ENCODE measurements at places on chromosomes 1 and 21.

DNA sequence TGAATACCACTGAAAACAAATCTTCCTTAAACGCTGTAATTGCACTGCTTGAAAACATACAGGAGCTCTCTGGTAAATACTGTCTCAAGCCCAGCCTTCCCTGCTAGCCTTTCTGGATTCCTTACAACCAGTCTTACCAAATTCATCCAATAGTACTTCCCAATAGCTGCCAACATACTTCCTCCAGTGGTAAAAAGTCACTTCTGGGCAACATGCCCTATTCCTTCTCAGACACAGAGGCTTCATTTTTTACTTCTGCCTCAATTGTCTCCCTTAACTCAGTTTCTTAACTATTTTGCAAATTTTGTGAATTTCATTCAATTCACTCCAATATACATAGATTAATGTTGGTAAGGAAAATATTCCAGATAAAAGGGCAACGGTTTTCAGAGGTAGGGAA is 166.3 kb downstream of the TBX15 start:
- H3K27ac ChIP-seq, result no peak overlapping the region
- no peaks in the 10 kb centered on the region for H3K27me3 ChIP-seq
- H3K36me3 ChIP-seq, result no peaks in the 10 kb centered on the region
- DNase-seq, result no peak

GRCh38 chr21:42654179-42654912 is 925 bp downstream of the PDE9A start:
- no peak overlapping the region for H3K27ac ChIP-seq
- H3K36me3 ChIP-seq, result no peaks in the 10 kb centered on the region
- DNase-seq, result no peak
- peak overlapping the region; percentile 52 for H3K4me3 ChIP-seq
- peaks cover 6% of the 10 kb centered on the region for H3K4me1 ChIP-seq
- H3K27me3 ChIP-seq, result peaks cover 74% of the 10 kb centered on the region

- no peak for DNase-seq
- peaks cover 2% of the 10 kb centered on the region for H3K27me3 ChIP-seq
- H3K4me3 ChIP-seq, result no peak overlapping the region
- no peaks in the 10 kb centered on the region for H3K36me3 ChIP-seq
- no peak overlapping the region for H3K27ac ChIP-seq
Observed at GRCh38 chr1:117179471-117179870, 31.3 kb downstream of the VTCN1 start.

DNA sequence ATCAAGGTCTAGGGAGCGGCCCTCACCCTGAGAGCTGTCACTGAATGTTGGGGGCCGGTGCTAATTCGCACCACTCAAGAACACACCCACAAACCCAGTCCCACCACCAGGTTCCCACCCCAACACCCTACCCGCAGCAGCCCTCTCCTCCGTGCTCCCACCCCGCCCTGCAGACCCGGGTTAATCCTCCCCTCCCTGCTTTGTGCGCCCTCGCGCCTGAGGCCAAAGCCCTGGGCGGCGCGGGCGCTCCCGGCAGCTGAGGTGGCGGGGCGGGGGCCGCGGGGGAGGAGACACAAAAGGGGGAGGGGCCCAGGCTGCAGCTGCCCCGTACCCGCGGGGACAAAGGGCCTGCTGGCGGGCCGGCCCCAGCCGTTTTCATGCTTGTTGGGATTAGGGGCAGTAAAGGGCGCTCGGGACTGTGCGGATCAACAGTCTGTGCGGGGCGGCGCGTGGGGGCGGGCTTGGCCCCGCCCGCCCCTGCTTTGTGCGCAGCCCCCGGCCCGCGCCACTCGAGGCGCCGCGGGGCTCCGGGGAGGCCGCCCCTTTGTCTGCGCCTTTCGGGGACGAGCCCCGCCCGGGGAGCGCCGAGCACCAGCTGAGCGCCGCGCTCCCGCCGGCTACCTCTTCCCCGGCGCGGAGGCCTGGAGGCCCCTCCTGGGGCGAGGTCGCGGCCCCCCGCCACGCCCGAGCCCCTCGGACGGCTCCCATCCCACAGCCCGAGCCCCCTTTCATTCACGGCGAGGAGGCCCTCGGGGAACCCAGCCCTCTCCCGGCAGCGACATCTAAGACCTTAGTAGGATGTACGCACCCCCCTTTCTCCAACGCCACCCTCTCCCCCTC is 10.9 kb downstream of the C1orf216 start:
- H3K27ac ChIP-seq, result no peak overlapping the region
- no peak for DNase-seq

- no peaks in the 10 kb centered on the region for H3K36me3 ChIP-seq
- H3K27me3 ChIP-seq, result peaks cover 8% of the 10 kb centered on the region
- DNase-seq, result no peak
Observed at GRCh38 chr1:199742547-199742946, 285.0 kb upstream of the NR5A2 start.

GRCh38 chr1:53683986-53684740 is 54.8 kb downstream of the GLIS1 start:
- DNase-seq, result no peak
- no peak overlapping the region for H3K27ac ChIP-seq
- H3K4me1 ChIP-seq, result no peaks in the 10 kb centered on the region
- H3K27me3 ChIP-seq, result peaks cover 41% of the 10 kb centered on the region

DNA sequence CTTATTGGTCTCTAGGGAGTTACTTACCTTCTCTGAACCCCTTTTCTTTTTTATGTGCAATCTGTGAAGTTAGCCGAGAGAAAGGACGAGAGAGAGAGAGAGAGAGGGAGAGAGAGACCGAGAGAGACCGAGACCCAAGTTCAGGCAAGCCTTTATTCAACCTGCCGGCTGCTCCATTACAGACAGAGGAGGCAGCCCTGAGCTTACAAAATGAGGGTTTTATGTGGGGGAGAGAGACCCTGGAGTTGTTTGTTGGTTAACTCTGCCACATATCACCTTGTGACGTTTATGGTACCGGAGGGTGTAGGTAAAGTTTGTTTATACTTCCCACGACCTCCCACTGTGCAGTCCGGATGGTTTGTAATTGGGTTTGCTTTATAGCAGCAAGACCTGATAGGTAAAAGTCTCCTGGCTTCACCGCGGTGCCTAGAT is 1.5 kb upstream of the MCOLN3 start:
- peaks cover 23% of the 10 kb centered on the region for H3K4me1 ChIP-seq
- H3K27me3 ChIP-seq, result peaks cover 25% of the 10 kb centered on the region
- no peak for DNase-seq
- no peaks in the 10 kb centered on the region for H3K36me3 ChIP-seq

DNA sequence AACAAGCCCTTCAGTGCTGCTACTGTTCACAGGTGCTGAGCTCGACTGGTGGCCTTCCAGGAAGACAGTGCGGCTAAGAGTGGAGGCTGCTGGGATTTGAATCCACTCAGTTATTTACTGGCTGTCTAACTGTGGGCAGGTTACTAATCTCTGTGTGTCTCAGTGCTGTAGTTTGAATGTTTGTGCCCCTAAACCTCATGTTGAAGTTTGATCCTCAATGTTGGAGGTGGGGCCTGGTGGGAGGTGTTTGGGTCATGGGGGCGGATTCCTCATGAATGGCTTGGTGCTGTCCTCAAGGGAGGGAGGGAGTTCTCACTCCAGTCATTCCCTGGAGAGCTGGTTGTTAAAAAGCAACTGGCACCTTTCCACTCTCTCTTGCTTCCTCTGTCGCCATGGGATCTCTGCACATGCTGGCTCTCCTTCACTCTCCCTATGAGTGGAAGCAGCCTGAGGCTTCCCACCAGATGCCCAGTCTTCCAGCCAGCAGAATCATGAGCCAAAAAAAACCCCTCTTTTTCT is 334.8 kb downstream of the RPS6KC1 start:
- no peaks in the 10 kb centered on the region for H3K36me3 ChIP-seq
- no peak overlapping the region for H3K4me3 ChIP-seq
- no peaks in the 10 kb centered on the region for H3K4me1 ChIP-seq

GRCh38 chr21:44512496-44513388 is 27.3 kb downstream of the KRTAP10-1 start:
- no peaks in the 10 kb centered on the region for H3K36me3 ChIP-seq
- H3K4me1 ChIP-seq, result peaks cover 16% of the 10 kb centered on the region
- no peak overlapping the region for H3K4me3 ChIP-seq
- no peak overlapping the region for H3K27ac ChIP-seq

- H3K27me3 ChIP-seq, result peaks cover 45% of the 10 kb centered on the region
- H3K4me3 ChIP-seq, result no peak overlapping the region
- H3K4me1 ChIP-seq, result peaks cover 4% of the 10 kb centered on the region
- DNase-seq, result no peak
- no peaks in the 10 kb centered on the region for H3K36me3 ChIP-seq
- H3K27ac ChIP-seq, result no peak overlapping the region
Observed at GRCh38 chr21:43851593-43851992, 13.4 kb upstream of the AGPAT3 start.

DNA sequence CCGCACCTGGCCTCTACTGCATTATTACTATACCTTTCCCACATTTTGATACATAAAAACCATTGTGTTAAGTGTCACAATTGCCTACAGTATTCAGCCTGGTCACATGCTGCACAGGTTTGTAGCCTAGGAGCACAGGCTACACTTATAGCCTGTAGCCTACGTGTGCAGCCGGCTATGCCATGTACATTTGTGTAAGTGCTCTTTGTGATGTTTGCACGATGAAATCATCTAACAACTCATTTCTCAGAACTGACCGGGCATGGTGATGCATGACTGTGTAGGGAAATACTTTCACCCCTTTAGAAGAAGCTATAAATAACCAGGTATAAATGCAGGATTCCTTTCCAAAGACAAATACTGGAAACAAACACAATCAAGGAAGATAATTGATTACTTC is 12.1 kb downstream of the ERG start:
- peaks cover 10% of the 10 kb centered on the region for H3K27me3 ChIP-seq
- H3K4me1 ChIP-seq, result no peaks in the 10 kb centered on the region
- DNase-seq, result no peak
- H3K4me3 ChIP-seq, result no peak overlapping the region
- H3K27ac ChIP-seq, result no peak overlapping the region

GRCh38 chr1:8866792-8867415 is 11.6 kb downstream of the ENO1 start:
- peaks cover 99% of the 10 kb centered on the region for H3K36me3 ChIP-seq
- H3K4me3 ChIP-seq, result no peak overlapping the region
- no peak overlapping the region for H3K27ac ChIP-seq
- H3K27me3 ChIP-seq, result no peaks in the 10 kb centered on the region

DNA sequence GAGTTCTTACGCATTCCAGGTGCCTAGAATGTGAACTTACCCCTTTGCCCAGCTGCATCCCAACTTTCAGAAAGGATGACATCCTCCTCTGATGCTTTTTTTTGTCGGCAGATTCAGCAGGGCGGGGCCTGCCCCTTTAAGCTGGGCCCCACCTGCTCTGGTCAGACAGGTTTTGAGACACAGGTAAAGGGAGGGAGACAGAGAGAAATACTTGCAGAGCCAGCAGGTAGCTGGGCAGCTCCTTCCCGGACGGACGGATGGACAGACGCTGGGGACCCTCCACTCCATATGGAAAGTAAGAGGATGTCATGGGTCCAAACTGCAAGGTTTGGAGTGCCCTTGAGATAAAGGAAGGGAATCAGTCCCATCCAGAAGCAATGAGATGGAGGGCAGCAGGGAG is at the start of gene TMEM79:
Gene TMEM79, plus strand, starts transcription at position 214 of the 400 bp plus-strand sequence. CDS start 902 bp downstream, outside the sequence.
- H3K27me3 ChIP-seq, result no peaks in the 10 kb centered on the region
- peak within 1 kb of the TSS; percentile 43 for H3K27ac ChIP-seq
- peaks cover 5% of the 10 kb centered on the region for H3K36me3 ChIP-seq

DNA sequence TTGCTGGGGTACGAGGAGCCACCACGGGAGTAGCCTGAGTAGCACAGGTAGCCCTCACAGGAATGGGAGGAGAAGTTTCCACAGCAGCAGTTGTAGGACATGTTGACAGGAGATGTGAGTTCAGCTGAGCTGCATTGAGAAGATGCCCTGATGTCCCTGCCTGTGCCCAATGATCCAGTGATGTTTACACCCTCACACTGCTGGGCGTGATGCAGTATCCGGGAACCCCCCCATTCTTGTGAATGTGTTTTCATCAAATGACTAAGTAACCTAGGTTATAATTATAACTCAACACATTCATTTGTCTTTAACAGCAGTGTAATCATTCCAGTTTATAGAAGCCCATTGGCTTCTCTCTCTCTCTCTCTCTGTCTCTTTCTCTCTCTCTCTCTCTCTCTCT is at the start of gene KRTAP23-1:
Gene KRTAP23-1, minus strand, starts transcription at position 101 of the 400 bp plus-strand sequence. Its CDS starts 0 bp downstream, at position 101.
- no peaks in the 10 kb centered on the region for H3K27me3 ChIP-seq
- no peak for DNase-seq
- no peak within 1 kb of the TSS for H3K27ac ChIP-seq
- no peaks in the 10 kb centered on the region for H3K4me1 ChIP-seq
- no peak within 1 kb of the TSS for H3K4me3 ChIP-seq

DNA sequence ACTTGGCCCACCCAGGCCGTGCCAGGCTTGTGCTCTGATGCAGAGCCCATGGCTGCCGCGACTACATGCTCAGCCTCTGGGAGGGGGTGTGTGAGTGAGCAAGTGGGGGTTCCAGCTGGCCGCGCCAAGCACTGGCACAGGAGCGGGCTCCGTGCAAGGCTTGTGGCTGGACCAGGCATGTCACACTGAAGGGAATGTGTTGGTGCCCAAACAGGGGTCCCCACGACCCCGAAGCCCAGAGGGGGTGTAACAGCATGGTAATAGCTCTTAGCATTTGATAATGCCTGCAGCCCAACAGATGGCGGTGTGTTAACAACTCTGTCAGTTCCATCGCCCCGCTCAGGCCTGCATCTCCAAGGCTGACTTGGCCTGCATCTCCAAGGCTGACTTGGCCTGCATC is 38.3 kb upstream of the CD46 start:
- DNase-seq, result no peak
- H3K27me3 ChIP-seq, result no peaks in the 10 kb centered on the region
- no peak overlapping the region for H3K27ac ChIP-seq
- no peaks in the 10 kb centered on the region for H3K36me3 ChIP-seq
- H3K4me1 ChIP-seq, result no peaks in the 10 kb centered on the region

DNA sequence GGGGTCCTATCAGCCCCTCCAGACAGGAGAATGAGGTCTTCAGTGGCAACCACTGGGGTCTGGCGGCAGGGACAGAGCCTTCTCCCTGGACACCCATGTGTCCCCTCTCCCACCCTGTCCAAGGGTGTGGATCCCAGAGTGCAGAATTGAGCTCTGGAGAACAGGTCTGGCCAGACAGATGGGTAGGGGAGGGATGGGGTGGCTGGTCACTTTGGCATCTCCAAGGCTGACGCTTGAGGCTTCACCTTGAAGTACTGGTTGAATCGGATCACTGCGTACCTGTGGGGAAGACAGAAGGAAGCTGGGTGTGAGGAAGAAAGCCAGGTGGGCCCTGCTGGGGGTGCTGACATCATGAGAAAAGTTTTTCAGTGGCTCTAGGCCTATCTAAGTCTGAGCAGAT is 19.9 kb downstream of the ETNK2 start:
- H3K27ac ChIP-seq, result no peak overlapping the region
- no peaks in the 10 kb centered on the region for H3K36me3 ChIP-seq

DNA sequence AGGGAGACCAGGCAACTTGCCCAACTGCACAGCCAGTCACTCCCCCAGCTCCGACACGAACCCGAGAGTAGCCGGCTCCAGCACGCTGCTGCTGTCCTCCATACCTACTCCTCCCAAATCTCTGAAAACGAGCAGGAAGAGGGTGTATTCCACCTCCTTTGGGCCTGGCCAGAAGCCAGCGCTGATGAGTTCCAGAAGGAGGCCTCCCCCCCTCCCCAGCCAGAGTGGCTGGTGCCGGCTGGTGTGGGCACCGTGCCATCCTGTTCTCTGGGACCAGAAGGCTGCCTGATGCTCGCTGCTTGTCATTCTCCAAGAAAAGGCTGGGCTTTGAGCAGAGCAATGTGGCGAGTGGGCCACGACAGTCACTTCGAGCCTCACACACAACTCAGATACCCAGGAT is 22.2 kb downstream of the KCNN3 start:
- DNase-seq, result no peak
- no peaks in the 10 kb centered on the region for H3K4me1 ChIP-seq
- H3K36me3 ChIP-seq, result no peaks in the 10 kb centered on the region
- H3K27ac ChIP-seq, result no peak overlapping the region

Data from T-cell (primary cell).